NCI-H226 (cell line): ENCODE measurements at places on chromosomes 11 and 22.

GRCh38 chr11:57868491-57868890 lies 106.9 kb downstream of the CTNND1 start:
- DNase-seq, result no peak

DNA sequence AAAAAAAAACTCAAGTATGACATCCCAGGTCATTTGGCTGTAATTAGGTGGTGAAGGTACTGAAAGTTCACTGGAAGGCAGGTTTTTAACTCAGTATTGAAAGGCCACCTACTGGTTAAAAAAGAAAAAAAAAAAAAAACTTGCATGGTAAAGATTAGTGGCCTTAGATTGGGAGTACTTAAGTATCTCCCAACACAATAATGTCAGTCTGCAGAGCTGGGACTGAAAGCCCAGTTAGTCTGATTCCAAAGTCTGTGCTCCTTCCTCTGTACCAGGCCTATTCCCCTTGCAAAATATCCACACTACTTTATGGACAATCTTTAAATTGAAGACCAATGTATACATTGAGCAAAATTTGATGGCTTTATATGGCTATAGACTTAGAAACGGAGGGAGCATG lies 85.5 kb downstream of the NOX4 start:
- no peak for DNase-seq

GRCh38 chr22:38300197-38300945 lies 16.9 kb downstream of the CSNK1E start:
- no peak for DNase-seq

DNA sequence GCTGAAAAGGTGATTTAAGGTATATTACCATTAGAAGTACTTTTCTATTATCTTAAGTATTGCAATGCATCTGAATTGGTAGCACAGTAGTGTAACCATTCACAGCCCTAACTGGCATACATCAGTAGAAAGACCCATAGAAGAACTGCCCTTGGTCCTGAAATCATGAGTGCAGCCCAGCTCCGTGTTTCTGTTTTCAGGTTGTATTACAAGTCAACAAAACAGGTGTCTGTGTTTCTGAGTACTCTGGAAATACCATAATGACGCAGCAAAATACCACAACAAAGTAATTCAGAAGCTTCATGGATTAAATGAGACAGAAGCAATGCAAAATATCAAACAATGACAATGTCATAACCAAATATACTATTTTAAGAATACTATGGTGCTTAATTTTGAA lies 226.3 kb downstream of the OPCML start:
- DNase-seq, result no peak

DNA sequence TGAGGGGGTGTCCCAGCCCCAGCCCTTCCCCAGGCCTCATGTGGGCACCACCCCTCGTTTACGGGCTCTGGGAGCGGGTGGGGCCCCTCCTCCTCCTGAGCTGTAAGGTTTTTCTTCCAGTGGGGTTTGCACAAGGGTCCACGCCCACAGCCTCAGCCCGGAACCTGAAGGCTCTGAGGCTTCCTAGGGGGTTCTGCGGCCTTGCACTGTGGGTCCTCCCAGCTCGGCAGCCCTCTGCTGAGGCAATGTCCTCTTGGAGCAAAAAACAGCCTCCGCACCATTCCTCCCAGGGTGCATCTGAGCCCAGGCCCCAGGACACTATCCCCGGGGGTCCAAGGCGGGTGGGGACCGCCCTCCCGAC lies 14.1 kb downstream of the H19 start:
- DNase-seq, result no peak

DNA sequence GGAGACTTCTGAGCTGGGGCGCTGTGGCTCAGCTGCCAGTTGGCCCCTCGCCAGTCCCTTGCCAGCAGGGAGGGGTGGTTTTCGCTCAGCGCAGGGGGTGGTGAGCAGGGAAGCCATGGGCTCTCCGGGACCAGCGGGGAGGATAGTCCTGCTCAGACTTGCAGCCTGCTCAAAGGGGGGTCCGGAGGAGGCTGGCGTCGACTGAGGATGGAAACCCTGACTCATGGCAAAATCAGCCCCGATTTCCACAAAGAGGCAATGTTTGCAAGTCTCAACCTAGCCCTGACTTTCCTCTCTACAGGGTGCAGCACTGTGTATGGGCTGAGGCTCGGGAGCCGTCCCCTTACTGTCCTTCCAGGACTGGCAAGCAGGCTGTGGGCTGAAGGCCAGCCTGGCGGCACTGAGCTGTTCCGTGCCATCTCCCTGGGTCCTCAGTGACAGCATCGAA lies 35.1 kb downstream of the FBLN1 start:
- DNase-seq, result no peak

DNA sequence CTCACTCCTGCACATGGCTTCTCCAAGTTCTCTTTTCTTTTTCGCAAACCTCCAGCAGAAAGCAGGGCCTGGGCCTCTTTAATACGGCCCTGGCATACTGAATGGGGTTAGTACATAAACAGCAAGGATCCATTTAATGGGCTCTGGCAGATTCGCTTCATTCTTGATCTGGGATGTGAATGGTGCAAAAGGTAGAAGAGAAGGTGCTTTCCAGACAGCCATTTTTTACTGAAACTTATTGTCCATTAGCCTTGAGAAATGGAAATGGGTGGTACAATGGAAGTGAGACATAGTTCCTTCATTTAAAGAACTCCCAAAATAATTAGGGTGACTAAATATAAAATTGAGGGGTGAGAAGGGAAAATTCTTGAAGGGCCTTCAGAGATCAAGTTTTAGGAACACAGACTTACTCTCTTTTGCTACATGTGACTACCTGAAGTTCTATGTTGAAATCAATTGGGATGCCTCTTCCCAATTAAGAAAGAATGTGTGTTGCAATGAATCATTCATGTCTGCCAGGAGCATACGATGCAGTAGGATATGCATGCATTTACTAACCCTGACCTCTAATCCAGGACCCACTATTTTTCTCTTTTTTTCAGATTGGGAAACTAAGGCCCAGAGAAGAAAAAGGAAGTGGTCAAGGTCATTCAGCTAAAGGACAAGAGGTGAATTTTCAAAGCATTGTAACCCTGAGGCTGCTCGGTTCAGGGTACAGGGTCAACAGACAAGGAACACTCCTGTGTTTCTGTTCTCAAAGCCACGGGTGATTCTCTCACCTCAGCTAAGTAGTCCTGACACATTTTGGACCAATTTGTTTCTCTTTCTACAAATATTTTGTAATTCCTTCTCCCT lies 144.1 kb downstream of the BBOX1 start:
- DNase-seq, result no peak
